ENCODE measurements at places on chromosomes 6 and 20. TPM values are rescaled to one million over a fixed set of nuclear protein-coding genes. Genes with fewer than 3 reads are reported as not detected.

GRCh38 chr6:1049900-1050299, 262.0 kb upstream of the FOXQ1 start:
- no peak for DNase-seq

DNA sequence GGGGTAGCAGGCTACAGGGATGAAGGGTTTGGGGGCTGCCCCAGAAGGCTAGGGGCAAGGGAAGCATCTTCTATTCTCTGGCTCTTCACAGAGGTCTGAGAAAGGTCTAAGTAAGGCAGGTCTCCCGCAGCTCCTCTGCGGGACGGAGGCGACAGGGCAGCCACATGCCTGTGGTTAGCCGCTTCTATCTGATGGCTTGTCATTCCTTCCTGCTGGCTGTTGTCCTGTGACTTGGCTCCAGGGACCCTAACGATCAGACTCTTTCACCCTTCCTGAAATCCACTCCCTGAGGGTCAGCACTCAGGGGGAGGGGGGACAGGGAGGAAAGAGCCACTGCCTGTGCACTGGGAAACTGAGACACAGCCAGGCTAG, 673 bp downstream of the CST7 start:
- no peak for DNase-seq

The DCDC2 gene
- total RNA-seq = not detected

DNA sequence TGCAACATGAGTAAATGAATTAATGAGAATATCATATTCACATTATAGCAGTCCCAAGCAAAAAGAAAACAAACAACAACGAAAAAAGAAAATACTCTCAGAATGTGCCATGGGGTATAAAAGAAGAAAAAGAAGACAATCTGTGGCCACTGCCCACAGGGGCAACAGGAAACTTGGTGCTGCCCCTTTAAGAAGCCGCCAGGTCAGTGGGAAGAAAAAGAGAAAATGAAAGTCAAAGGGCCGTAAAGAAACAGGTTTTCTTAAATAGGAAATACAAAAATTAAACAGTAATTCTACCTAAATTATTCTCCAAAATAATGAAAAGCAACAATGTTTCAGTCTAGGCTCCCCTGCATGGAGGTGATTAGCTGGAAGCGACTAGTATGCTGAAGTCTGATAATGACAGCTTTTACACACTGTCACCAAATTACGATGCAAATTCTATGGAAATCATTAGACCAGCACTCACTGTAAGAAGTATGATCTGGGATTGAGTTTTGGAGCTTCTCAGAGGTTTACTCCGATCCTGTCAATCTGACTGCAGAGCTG, 23.6 kb downstream of the GMDS start:
- DNase-seq = no peak

- no peak for DNase-seq
Observed at GRCh38 chr6:131258010-131258652, 122.9 kb downstream of the AKAP7 start.

DNA sequence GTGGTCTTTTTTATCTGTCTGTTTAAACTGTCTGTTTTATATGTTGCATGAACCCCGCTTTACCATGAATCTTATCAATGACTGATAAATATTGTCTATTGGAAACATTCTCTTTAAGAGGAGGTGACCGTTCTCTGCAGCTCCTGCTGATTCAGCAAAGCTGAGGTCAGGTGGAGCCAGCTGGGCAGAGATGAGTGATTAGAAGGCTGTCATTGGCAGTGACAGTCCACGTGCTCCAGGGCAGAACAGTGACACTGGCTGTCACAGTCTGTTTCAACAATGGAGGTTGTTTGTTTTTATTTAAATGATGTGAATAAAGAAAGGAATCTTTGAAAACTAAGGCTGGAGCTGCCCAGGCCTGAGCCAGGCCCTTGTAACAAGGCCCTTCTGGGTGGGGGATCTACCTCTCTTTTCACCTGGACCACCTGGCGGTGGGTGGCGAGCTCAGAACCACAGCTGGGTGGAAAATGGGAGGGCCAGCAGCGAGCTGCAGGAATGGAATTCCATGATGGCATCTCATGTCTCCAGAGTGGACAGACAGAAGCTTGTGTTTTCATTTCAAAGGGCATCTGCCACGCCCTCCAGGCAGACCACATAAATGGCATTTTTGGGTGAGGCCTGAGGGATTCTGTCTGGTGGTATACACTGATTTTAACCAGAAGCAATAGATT, 12.6 kb downstream of the SYNJ2 start:
- no peak for DNase-seq

The MATN4 gene
- total RNA-seq = not detected

The MOCS1 gene
- total RNA-seq = 1.3 TPM

DNA sequence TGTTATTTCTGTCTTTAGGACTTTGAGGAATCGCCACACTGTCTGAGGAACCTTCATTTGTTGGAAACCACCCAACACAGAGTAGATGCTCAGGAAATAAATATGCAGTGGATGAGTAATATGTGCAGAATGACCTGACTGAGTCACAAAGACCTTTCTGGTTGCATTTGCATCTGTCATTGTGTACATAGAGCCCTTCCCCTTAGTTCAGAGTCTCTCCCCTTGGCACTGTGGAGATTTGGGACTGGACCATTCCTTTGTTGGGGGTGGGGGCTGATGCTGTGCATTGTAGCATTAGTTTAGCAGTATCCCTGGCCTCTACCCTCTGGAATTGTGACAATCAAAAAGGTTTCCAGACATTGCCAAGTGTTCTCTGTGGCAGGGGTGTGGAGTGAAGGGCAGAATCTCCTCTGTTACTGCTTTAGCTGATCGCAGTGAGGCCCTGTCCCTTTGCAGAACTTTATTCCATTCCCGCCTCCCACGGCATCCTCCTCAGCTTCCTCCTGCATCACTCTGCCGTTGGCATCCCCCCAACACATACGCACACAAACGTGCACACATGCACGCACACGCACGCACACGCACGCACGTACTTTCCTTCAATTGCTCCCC, 64.5 kb downstream of the EYA2 start:
- no peak for DNase-seq

DNA sequence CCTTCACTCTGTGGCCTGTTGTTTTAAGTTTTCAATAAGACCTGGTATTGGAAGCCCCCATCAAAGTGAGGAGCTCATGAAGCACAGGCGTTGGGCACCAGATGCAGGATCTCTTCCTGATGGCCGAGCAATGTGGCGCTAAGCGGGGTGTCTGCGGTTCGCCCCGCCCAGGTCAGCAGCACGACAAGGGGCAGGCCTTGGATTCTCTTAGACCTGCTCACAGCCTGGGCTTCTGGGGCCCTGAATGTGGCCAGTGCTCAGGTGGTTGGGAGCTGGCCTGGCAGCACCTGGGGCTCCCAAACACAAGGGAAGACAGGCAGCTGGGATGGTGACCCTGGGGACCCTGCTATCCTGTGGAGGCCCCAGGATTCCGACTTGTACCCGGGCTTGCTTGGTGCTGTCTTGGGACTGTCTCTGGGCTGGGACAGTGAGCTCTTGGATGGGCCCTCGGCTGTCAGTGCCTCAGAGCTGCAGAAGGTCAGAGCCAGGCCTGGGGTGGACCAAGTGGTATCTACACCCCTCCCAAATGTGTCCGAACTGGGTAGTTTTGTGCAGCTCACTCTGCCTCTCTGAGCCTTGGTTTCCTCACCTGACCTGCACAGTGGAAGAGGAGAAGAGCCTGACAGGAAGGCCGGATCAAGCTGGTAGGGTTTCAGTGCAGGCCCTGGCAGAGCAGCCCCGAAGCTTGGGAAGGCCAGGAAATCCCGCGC, 69.1 kb downstream of the PHACTR3 start:
- DNase-seq = peak; percentile 61

The PBOV1 gene
- total RNA-seq = not detected

The TREM1 gene
- total RNA-seq = not detected

DNA sequence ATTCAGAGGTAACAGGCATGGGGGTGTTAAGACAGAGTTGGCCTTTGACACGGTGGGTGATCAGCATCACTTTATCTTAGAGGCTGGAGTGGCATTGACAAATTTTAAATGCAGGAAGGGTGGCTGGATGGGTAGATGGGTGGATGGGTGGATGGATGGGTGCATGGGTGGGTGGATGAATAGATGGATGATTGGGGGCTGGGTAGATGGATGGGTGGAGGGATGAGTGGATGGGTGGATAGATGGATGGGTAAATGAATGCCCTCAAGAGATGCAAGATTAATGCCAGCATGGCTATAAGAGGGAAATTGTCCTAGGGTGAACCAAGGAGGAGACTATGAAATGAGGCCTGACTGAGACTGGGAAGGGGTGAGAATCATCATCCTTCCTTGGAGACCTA, 18.4 kb downstream of the ITPR3 start:
- no peak for DNase-seq

The AIF1 gene
- 57.5 TPM for total RNA-seq

The ACTL10 gene
- total RNA-seq = not detected

The SLC22A7 gene
- not detected for total RNA-seq

The ARMH2 gene
- total RNA-seq = not detected

GRCh38 chr6:127185437-127185995, 67.0 kb downstream of the RSPO3 start:
- DNase-seq = no peak

DNA sequence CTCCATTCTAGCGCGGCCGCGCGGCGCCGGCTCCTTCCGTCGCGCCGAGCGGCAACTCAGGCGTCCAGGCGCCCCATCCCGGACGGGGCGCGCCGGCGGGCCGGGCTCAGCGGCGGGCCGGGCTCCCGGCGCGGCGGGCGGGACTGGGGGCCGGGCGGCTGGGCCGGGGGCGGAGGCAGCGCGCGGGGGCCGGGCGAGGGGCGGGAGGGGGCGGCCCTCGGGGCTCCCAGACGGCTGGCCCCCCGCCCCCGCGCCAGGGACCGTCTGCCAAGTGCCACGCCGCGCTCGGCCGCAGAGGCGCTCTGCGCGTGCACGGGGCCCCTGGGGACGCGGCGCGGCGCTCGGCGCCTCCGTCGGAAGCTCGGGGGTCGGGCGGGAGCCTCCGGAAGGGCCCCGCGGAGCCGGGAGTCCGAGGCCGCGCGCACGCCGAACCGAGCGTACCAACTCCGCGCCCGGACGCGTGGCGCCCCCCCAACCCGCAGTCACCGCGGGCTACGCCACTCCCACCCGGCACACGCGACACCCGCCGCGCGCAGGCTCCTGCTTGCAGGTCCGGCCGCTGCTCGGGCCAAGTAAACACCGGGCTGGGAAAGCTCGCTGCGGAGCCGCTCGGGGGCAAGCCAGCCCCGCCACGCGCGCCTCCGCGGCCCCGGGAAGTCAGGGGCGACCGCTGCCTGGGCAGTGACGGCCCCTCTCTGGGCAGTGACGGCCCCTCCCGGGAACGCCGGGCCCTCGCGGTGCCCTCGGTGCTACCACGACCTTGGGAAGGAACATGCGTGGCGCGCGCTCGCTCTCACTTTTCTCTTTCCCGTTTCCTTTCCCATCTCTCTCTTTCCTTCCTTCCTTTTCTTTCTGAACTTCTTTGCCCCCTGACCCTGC, at the start of gene PREX1:
TSS of gene PREX1 (minus strand) at position 145 of the 879 bp plus-strand sequence. CDS start at position 6, 139 bp downstream.
- no peak for DNase-seq

GRCh38 chr6:119020597-119021561, 57.6 kb downstream of the FAM184A start:
- DNase-seq = no peak

The PTCRA gene
- not detected for total RNA-seq

- DNase-seq = no peak
Observed at GRCh38 chr20:15867899-15868298, 705.3 kb downstream of the KIF16B start.

GRCh38 chr20:62764156-62764935, 31.9 kb upstream of the MRGBP start:
- DNase-seq = no peak

DNA sequence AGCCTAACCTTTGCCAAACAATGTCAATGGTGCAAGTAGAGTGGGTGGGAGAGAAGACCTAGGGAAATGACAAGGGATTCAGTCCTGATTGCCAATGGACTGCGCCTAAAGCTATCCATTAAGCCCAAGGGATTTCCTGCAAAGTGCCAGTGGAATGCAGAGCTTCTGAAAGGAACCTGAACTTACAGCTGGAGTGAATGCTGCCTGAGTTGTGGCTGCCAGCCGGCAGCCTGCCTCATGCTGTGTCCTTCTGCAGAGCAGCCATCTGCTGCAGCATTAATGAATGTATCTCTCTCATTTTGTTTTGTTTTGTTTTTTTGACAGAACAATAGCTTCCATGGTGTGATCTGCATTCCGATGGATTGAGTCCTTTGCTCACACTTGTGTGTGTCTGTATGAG, 44.7 kb downstream of the SLC35F1 start:
- DNase-seq = peak; percentile 77

- no peak for DNase-seq
Observed at GRCh38 chr6:3356824-3357420, 98.2 kb downstream of the PSMG4 start.

The GMPR gene
- total RNA-seq = not detected

- no peak for DNase-seq
Observed at GRCh38 chr20:50092436-50092835, 20.5 kb downstream of the UBE2V1 start.

GRCh38 chr20:37243937-37244571, 17.6 kb downstream of the GHRH start:
- peak; percentile 80 for DNase-seq

DNA sequence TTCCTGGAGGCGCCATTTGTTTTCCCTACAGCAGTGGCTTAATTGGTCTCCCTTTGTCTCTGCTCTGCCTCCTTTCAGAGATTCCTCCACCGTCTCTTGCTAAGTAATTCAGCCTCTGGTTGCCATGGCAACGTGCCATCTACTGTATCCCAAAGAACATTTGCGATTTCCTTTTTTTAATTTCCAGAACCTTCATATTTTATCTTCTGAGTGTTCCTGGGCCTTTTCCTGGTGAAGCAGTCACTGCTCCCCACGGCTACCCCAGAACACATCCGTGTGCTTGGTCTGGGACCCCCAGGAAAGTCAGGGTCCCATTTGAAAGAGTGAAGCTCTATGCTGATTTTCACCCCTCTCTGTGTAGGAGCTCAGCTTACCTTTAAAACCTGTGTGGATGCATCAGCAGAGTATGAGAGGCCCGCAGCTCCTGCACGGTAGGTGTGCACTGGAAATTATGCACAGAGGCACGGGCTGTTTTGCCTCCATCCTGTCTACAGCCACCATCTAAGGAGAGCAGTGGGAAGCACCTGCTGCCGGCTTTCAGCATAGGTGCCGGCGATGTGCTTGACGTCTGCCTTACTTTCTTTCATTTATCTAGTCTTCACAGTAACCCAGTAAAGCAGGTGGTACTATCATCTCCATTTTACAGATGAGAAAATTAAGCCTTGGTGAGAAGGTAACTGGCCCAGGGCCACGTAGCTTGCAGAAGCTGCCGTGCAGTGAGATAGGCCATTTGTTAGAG, 122.8 kb downstream of the SYCP2 start:
- peak; percentile 45 for DNase-seq

DNA sequence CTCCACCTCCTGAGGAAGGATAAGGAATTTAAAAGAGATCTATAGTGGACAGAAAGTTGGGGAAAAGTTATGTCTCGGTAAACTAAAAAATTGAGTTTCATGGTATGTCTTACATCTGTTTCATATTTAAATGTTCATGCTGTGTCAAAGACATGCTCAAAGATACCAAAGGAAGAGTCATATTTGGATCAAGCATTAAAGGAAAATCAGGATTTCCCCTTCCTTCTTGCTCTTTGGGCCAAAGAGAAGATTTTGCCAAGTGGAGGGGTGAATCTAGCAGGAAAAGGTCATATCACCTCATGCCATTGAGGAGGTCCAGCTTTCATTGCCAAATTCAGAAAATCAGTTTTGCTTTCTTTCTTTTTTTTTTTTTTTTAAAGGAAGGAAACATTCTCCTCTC, 192.4 kb downstream of the OGFRL1 start:
- no peak for DNase-seq

The HTR1E gene
- total RNA-seq = not detected

GRCh38 chr6:63149730-63150129, 61.5 kb upstream of the FKBP1C start:
- DNase-seq = no peak

Measured in G401 (cell line).